ENCODE measurements at places on chromosomes 2 and 18.

DNA sequence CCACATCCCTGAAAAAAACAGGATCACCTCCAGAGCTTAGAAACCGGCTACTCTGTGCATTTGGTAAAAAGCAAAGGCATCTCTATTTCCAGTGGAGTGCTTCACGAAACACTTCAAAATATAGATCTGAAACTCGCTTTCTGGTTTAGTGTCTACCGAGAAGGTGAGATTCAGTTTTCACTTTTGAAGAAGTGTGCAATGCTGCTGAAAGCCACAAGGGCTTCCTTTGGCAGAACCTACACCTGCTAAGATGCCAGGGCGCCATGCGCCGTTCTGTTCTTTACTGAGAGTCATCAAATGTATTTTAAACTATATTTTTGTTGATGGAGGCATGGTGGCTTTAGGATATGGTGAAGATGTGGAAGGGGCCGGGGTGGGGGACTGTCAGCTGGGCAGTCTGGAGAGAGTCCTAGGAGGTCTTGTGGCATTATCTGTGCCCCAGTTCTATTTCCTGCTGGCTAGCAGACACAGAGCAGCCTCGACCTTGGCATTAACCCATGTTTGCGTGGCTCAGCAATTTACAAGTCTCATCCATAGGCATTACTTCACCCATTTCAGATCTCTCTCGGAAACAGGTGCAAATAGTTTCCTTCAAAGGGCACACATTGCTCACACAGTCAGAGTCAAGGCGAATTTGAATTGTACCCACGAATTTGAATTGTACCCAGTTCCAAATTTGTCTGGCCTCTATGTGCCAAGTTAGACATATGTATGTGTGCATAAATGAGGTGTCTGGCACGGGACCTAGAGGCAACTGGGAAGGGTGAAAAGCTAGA is 46.7 kb upstream of the KCNF1 start:
- peaks cover 28% of the 10 kb centered on the region for H3K4me1 ChIP-seq
- H3K27me3 ChIP-seq: peaks cover 24% of the 10 kb centered on the region
- no peaks in the 10 kb centered on the region for H3K36me3 ChIP-seq
- no peak overlapping the region for H3K4me3 ChIP-seq
- no peak overlapping the region for H3K27ac ChIP-seq

DNA sequence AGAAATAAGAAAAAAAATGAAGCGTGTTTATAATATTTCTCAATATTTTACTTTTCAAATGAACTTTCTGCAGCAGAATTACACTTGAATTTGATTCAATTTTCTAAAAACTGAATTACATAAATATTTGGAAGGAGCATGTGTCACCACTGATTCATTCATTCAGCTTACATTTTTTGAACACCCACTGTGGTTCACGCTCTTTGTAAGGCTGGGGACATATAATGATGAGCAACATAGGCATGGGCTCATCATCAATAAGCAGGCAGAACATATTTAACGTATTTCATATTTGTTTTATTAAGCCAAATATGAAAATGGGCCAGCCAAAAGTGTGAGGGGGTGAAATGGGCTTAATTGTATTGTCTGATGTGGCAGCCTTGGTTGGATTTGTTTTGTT is 209.1 kb downstream of the CTNNA2 start:
- no peaks in the 10 kb centered on the region for H3K27me3 ChIP-seq
- DNase-seq: no peak
- H3K36me3 ChIP-seq: no peaks in the 10 kb centered on the region
- H3K27ac ChIP-seq: no peak overlapping the region
- peaks cover 31% of the 10 kb centered on the region for H3K4me1 ChIP-seq

DNA sequence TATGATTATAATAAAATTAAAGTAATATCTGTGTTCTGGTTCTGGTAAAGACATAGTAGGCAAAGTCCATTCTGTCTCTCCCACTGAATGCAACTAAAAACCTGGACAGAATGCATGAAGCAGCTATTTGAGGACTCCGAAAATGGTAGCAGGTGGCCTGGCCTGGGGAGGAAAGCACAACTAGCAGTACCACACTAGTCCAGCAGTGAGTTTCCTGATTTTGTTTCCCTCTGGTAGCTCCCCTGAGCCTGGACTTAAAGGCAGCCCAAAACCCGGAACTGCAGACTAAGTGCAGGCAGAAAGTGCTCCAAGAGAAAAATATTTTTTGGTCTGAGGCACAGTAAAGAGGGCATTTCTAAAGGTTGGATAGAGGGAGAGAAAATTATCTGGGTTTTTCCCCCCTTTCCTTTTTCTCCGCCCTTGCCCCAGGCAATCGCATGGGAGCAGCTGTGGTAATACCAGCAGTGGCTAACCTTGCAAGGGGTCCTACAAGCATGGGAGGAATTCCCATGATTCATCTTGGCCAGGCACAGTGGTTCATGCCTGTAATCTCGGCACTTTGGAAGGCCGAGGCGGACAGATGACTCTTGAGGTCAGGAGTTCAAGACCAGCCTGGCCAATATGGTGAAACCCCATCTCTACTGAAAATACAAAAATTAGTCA is 32.3 kb downstream of the ASXL2 start:
- peaks cover 5% of the 10 kb centered on the region for H3K4me1 ChIP-seq
- DNase-seq: no peak
- no peak overlapping the region for H3K27ac ChIP-seq
- H3K36me3 ChIP-seq: peaks cover 5% of the 10 kb centered on the region
- H3K4me3 ChIP-seq: no peak overlapping the region

GRCh38 chr2:74146929-74147726 is 584 bp downstream of the BOLA3 start:
- peak; percentile 38 for DNase-seq
- peaks cover 42% of the 10 kb centered on the region for H3K36me3 ChIP-seq
- H3K27ac ChIP-seq: peak overlapping the region; percentile 59
- no peaks in the 10 kb centered on the region for H3K27me3 ChIP-seq
- H3K4me1 ChIP-seq: peaks cover 19% of the 10 kb centered on the region
- H3K4me3 ChIP-seq: peak overlapping the region; percentile 94

DNA sequence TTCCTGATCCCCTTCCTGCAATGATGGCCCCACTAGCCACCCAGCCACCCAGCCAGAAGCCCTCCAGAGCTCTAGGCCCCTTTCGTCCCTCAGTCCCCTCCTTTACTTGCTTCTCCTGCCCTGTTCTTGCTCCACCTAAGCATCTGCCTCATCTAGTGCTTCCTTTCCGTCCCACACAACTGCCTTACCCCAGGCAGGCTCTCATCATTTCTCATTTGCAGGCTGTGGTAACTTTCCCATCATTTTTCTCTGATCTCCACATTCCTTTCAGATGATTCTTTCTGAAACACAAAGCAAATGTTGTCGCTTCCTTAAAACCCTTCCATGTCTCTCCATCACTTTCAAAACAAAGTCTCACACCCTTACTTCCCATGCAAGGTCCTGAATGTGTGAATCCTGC is 459.8 kb downstream of the METTL4 start:
- peak; percentile 54 for DNase-seq
- H3K4me1 ChIP-seq: peaks cover 37% of the 10 kb centered on the region
- no peaks in the 10 kb centered on the region for H3K36me3 ChIP-seq
- H3K4me3 ChIP-seq: no peak overlapping the region
- H3K27me3 ChIP-seq: no peaks in the 10 kb centered on the region

- no peaks in the 10 kb centered on the region for H3K27me3 ChIP-seq
- no peak overlapping the region for H3K4me3 ChIP-seq
- DNase-seq: no peak
- no peak overlapping the region for H3K27ac ChIP-seq
- H3K4me1 ChIP-seq: peaks cover 22% of the 10 kb centered on the region
- no peaks in the 10 kb centered on the region for H3K36me3 ChIP-seq
These were observed 89.1 kb upstream of the MBOAT2 start for GRCh38 chr2:9092383-9093282.
